ENCODE measurements at places on chromosomes 12 and 14.

DNA sequence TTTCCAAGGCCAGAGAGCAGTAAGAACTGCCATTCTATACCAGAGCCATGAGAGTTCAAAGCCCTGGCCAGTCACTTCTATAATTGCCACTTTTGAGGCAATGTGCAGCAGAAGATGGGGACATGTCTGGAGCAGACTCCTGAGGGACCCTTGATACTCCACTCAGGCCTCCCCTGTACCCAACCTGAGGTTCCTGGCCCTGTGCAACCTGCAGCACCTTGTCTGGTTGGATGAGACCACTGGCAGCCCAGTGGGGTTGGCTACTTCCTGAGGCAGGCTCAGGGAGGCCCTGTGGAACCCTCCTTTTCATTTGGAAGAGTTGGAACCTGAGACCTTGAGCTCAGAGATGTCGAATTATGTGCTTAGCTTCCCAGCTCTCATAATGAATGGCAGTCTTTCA is 54.4 kb downstream of the GALNT16 start:
- DNase-seq = no peak

- DNase-seq = no peak
Measured at GRCh38 chr12:124030008-124030407, 57.0 kb downstream of the ZNF664 start.

GRCh38 chr12:3204143-3204542 is 127.0 kb downstream of the TSPAN9 start:
- no peak for DNase-seq

DNA sequence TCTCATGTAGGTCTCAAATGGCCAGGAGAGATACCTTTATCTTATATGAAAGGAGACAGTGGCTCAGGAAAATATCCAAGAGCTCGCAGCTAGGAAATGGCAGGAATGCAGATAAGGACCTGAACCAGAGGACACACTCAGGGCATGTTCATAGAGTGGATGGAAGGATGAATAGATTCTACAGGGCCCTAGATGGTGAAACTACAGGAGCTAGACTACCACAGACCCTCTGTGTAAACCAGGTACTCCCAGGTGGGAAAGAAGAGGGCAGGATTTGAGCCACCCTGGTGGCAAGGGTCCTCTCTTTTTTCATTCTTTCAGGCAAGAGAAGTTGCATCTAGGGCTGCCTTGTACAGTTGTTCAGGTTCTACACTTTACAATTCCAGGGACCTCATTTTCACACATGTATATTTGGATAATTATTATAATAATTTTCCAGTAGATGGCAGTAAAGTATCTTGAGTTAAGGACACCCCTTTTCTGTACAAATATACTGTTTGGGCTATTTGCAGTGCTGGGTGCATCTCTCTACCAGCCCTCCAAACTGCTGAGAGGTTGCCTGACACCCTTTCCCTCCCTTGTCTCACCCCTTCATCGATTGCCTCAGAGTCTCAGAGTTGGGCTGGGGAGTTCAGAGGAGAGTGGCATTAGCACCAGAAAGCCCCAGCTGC is 10.5 kb upstream of the ZDHHC22 start:
- no peak for DNase-seq

DNA sequence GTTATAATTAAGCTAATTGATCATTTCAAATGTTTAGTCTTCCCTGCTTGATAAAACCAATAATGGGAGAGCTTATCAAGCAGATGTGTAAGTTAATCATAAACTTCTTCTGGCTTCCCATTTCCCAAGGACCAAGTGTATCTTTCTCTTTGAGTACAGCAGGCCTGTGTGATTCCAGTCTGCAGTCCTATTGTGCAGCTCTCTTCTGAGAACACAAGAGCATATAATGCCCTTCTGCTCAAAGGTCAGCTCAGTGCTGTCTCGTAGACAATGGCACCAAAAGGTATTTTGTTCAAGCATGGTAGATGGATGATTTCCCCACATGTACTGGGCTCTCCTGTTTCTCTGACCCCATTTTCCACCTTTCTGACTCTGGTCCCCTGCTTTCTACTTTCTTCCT is 101.8 kb upstream of the DYRK2 start:
- DNase-seq = no peak

DNA sequence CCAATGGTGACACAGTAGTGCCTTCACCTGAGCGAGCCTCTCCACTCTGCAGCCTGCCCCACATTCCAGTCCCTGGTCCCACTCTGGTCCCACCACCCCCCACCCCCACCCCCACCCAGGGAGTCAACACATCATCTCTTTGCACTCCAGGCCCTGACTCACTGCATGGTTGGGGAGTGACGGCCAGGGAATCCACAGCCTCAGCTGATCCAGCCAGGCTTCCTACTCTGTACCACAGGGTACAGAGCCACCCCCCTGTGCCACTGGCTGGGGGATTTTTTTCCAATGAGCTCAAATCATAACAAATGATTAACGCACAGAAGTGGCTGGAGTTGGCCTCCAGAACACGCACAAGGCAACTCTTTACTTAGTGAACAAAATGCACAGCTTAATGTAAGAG is 233.7 kb downstream of the NTF3 start:
- no peak for DNase-seq

DNA sequence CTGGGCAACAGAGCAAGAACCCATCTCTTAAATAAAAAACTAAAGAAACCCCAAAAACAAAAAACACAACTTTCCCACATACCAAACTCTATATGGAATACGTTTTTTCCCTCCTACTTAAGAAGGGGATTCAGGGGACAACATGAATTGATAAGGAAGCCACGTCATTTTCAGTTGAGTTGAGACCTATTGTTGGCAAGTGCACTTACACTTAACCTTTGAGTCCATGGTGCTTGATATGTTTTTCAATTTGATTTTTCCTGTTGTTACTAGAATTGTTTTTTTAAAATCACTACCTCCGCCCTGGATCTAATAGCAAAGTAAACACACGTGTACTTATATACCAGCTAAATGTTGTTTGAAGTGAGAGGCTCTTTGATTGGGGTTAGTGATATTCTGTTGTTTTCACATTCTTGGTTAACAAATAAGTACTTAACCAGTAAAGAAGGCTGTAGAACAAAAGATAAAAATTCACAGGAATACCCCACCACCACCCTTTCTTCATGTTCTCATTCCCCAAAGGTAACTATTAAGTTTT is 2.0 kb downstream of the FAM177A1 start:
- DNase-seq = no peak
